Glutamatergic neuron (in vitro differentiated cells): ENCODE measurements at places on chromosomes 7 and 10. TPM values are rescaled to one million over a fixed set of nuclear protein-coding genes. Genes with fewer than 3 reads are reported as not detected.

The GPRIN2 gene
- total RNA-seq = 3.0 TPM

The TCAF2 gene
- total RNA-seq = 0.78 TPM

DNA sequence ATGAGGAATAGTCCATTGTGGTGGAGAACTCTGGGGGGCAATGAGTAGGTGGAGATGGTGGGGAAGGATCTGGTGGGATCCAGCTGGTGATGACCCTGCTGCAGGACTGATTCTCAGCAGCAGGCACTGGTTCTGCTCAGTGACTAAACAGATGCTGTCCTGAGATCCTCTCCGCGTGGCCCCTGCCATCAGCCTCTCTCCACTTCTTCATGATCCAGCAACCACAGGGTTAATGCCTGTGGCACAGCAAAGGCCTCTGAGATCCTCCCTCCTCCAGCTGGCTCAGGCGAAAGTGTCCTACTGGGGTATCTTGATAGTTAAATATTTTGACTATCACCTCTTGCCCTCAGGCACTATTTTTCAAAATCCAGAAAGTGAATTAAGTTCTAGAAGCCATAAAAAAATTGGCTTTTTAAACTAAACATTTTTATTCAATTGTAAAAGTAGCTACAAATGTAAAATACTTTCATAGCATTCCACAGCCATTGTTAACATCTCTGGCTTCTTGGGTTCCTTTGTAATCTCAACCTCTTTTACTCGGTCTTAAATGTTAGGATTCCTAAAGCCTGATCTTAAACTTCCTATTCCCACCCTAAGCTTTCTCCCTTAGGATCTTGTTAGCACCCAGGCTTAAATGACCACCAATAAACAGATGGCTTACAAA is 13.1 kb downstream of the PLAU start:
- DNase-seq = no peak

The POLR3A gene
- 41.0 TPM for total RNA-seq

GRCh38 chr7:129066290-129067131 is 11.6 kb upstream of the TNPO3 start:
- no peak for DNase-seq

DNA sequence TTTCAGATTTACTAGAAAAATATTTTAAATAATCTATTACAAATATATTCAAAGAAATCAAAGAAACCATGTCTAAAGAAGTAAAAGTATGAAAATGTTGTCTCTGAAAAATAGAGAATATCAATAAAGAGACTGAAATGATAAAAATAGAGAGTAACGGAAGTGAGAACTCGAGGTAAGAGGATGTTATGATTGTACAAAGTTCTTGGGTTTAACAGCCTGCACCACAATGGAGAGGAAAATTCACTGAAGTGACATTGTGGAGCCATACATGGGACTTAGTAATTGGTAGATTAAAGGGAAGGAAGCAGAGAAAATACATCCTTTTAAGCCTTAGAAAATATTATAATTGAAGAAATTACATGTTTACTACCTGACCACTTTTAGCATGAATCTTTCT is 77.9 kb downstream of the THSD7A start:
- DNase-seq = no peak

DNA sequence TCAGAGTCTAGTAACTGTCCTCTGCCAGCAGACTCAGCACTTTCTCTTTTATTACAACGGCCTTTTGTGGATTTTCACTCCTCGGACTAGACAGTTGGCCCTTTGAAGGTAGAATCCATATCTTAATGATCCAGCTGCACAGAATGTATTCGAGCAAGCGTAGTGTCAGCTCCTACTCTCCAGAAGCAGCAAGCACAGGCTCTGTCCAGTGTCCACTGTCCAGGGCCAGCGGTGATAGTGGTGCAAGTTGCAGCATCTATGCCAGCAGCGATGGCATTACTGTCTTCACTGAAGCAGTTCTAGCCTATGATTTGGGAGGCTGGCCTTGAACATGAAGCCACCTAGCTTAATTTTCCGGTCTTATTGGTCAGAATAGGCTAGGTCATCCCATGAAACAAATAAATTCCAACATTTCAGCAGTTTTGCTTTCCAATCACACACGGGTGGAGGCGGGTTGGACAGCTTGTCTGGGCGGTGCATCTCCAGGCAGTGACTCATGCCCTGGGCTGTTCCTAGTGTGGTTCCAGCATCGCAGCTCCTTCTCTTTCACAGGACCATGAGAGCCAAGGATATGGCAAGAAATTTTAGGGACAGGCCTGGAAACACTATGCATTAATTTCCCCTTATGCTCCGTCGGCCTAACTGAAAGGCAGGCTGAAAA is 108.6 kb upstream of the KCNMA1 start:
- DNase-seq = no peak

DNA sequence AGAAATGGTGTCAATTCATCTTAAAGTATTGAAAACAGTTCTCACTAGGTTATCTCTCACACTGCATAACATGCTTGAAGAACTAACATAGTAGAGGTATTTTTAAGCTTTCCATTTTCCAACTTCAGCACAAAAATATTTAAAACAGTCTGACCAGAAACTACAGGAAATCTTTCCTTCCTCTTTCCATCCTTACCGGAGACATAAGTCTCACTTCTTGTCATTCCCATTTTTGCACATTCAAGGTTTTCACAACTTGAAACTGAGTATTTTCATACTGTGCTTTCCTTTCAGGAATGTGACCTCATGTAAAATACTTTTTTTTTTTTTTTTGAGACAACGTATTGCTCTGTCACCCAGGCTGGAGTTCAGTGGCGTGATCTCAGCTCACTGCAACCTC is 45.2 kb downstream of the ARHGAP12 start:
- DNase-seq = no peak

GRCh38 chr7:108211382-108212201 is 81.4 kb upstream of the LAMB4 start:
- no peak for DNase-seq

DNA sequence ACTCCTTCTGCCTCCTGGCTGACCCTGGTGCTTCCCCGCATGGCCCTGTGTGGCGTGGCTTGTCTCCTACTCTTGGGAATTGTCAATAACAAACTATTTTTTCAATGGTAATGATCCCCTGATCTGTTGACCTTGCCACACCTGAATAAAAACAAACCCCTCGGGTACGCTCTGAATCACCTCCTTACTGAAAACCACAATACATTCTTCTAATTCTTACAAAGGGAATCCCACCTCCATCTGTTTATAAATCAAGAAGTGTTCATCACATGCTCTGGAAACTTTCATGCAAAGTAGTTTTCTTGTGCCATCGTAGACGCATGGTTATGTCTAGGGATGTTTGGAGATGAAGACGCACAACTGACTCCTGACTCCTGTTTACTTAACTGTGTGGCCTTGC is 245.8 kb downstream of the FRMD4A start:
- no peak for DNase-seq

The MACC1 gene
- 0.29 TPM for total RNA-seq

The RELN gene
- 5.7 TPM for total RNA-seq

DNA sequence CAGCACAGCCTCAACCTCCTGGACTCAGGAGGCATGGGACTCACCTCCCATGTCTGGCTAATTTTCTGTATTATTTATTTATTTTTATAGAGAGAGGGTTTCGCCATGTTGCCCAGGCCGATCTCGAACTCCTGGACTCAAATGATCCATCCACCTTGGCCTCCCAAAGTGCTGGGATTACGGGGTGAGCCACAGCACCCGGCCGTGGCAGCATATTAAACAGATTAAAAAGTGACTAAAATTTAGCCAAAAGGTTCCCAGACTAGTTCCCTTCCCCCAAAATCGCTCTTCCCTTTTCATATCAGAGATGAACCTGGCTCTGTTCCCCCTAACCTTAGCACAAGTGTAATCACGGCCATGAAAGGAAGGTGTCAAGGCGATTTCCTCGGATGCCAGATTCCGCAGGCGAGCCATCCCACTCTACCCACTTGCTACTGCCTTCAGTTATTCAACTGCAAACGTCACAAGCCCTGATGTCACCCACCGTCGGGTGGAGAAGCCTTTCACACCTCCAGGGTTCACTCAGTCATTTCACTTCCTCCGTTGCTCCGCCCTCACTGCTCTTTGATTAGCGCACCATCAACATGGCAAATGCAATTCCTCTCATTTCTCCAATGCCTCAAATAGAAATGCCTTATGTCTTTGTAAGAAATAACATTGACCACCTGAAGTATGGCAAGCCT is 104.7 kb upstream of the RHEB start:
- DNase-seq = no peak

DNA sequence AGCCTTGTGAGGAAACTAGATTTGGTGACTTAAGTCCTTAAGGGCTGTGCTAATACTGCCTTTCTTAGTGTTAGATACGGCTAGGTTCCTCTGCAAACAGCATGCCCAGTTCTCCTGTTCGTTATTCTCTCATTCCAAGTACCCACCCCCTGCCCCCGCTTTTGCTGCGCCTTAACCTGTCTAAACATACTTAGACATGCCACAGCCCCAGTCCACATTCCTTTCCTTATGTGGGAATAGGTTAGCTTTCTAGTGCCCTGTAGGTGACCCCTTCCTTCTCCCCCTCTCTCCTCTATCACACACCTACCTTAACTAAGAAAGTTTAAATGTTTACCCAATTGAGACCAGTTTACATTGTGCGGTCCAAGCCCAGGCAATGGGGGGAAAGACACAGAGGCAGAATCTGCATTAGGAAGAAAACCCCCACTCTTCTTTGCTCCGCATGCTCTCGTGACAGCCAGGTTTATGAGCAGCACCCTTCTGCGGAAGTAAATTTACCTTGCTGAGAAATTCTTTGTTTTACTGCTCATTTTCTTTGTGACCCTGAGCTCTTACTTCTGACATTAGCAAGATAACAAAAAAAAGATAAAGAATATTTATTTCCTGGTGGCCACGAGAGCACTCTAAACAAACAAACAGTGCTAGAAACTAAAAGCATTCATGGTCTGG is 48.8 kb downstream of the VIM start:
- DNase-seq = no peak

- no peak for DNase-seq
These were observed 5.3 kb downstream of the PITX3 start for GRCh38 chr10:102236006-102236405.

DNA sequence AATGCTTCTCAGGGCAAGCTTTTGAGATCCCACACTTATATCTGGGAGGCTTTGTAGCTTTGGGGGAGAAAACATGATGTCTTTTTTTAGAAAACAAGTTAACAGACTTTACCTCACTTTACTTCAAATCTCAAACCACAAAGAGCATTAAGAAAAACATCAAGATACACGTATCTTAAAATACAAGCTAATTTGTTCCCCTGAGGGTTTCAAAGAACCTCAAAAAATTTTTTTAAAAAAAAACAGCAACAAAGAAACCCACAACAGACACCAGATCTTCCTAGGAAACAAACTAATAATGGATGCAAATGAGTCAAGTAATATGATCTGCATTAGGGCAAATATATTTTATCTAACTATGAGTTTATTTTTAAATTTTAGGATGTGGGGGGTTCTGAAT is 24.7 kb downstream of the FAM3C start:
- no peak for DNase-seq

GRCh38 chr7:27516421-27516820 is 146.3 kb downstream of the HIBADH start:
- DNase-seq = no peak

GRCh38 chr10:113527211-113527906 is 25.5 kb upstream of the HABP2 start:
- no peak for DNase-seq

The ZKSCAN5 gene
- 18.7 TPM for total RNA-seq

DNA sequence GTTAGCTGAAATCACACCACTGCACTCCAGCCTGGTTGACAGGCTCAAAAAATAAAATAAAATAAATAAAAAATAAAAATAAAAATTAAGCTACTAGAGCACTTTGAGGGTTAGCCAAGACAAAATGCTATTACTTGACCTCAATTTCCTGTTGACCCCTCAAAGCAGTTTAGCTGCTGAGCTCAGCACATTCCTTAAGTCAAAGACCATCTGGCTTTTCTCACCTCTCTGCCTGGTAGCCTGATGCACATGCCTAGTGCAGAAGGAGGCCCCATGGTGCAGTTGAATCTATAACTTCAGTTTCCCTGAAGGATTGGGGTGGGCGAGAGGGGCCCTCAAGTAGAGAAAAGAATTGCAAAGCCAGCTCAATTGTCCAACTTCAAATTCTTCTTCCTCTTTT is 211.1 kb upstream of the GALNT17 start:
- no peak for DNase-seq

DNA sequence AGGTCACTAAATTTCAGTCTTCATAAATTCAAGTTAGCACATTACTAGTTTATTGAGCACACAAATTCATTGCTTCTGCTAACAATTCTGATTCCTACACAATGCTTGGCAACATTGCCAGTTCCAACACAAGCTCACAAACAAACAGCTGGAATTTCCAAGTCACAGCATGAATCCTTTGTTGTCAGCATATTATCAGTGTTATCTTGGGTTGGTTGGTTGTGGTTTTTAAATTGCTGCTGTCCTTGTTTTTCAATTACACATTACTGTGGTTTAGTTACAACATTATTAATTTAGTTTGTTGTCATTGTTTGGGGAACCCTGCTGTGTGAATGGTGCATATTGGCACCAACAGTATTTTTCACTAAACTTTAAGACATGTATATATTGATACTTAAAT is 86.0 kb upstream of the ARID5B start:
- DNase-seq = no peak

DNA sequence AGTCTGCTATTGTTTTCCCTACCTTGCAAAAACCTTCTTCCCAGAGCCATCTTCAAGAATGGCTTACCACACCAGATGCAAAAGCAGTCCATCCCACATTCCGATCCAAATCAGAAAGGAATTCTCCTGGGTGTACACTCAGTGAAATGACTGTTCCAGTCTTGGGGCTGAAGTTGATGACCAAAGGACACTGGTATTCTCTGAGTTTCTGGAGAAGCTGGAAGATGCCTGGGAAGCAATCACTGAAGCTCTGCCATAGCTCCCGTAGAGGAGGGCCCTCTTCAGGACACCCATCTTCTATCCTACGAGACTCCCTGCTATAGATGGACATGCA is 155.7 kb downstream of the LCOR start:
- DNase-seq = no peak

- DNase-seq = no peak
These were observed 78.9 kb downstream of the UNCX start for GRCh38 chr7:1311406-1312135.

The NXPH1 gene
- total RNA-seq = 3.8 TPM

The UCN3 gene
- total RNA-seq = not detected

DNA sequence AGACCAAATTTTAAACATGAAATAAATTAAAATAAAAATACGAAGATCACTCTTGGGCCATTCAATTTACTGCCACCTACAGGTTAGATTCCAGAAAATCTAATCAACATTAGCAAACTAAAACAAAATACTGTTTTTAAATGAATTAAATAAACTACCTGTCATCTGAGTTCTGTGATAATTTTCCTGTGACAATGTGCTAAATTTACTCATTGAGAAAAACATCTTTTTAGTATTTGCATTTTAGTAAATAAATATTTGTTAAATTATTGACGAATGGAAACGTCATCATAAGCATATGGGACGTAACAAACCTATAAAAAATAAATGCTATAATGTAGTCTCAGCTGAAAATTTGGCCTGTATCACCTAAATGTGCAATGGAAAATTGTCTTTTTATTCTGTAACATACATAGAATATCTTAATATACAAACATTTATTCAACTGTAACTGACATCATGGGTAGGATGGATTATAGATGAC is 72.1 kb downstream of the ITGB8 start:
- DNase-seq = no peak
